ENCODE measurements at places on chromosomes 12 and 14. TPM values are rescaled to one million over a fixed set of nuclear protein-coding genes. Genes with fewer than 3 reads are reported as not detected.

PDZRN4 gene
- not detected for total RNA-seq

C14orf39 gene
- not detected for total RNA-seq

PLEKHG7 gene
- total RNA-seq = 0.18 TPM

- DNase-seq = no peak
Measured at GRCh38 chr12:52089491-52089890, 10.0 kb downstream of the SMIM41 start.

DNA sequence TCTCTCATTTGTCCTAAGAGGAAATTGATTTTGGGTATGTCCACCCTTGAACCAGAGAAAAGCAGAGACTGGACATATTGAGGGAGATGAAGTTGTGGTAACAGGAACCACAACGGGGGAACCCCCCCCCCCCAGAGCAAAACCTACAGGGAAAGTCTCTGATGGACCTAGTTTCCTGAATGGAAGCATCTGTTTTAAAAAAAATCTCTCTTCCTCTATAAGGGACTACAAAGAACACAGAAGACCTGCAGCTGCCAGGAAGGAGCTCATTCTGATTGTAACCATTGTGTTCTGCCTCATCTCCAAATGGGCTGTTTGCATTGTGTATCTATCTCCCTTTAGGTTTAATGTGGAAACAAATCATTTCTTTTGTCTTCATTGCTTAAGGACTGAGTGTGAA lies 13.4 kb downstream of the C1S start:
- no peak for DNase-seq

DNA sequence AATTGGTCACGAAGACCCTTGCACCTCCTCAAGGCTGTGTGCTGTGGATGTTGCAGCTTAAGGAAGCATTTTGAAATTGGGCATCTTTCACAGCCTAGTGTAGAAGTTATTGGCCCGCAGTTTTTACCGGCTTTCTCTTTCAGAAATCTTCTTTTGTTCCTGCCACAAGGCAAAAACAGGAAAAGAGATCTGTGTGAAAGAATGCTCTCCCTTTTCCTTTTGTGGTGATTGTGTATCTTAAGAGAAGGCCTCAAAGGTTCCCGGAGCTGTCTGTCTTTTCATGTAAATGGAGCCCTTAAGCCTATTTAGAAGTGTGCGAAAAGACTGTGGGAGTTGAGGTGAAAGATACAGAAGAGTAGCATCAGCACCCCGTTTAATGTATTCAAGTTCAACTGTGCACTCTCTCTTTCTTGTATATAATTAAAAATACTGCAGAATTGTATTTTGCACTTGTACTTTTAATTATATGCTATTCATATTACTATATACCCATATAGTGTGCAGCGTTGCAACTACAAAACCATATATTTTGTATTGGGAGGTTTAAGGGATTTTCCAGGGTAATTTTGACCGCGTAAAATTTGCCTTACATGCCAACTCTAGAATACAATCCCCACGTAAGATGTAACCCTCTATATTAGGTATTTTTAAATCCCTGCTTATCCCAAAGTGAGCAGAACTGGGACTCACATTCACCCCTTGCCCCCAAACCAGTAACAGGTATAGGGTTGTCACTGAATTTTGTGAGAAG lies 441.7 kb downstream of the RAD51B start:
- DNase-seq = no peak

DNA sequence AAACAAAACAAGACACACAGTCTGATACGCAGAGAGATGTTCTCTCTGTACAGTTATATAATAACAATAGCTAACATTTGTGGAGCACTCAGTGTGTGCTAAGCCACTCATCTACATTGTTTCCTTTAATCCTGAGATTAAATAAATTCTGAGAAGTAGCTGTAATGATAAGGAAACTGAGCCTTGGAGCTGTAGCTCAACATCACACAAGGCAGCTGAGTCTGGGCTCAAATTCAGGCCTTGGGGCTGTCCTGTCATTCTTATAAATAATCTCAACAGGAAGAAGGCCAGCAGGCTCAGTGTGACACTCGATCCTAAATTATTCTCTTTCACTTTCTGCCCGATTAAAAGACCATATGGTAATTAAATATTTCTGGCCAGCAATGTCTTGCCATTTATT lies 24.5 kb downstream of the CDKN1B start:
- DNase-seq = no peak

DNA sequence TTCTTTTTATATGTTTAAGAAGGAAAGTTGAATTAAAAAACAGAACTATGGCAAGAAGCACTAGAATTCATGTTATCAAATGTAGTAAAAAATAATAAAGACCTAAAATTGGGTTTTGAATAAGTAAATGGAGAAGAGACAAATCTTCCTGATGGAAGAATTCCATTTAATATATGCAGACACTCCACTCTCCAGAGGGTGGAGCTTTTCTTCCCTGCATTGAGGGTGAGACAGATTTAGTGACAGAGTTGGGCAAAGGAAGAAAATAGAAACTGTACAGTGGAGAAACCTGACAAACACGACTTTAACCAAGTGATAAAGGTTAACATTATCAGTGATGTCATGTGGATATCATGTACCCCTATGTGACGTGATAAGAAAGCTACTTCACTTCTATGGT lies 217.6 kb downstream of the PRKD1 start:
- DNase-seq = no peak

GRCh38 chr12:89890161-89890560 lies 181.5 kb upstream of the ATP2B1 start:
- DNase-seq = no peak

Measured in activated CD4-positive, alpha-beta memory T cell treated with anti-CD3 and anti-CD28 coated beads, Interleukin-2, amount 10 ng/mL, durations not matched to agents 7 days and 5 days (primary cell).